Stimulated activated naive B cell treated with anti-CD40 and anti-IgM and Interleukin-4, amounts not matched to agents 10 μg/mL and 1 μg/mL and 100 μg/mL, for 72 hours (primary cell): ENCODE measurements at places on chromosomes 7 and 10.

- DNase-seq, result no peak
Measured at GRCh38 chr7:139345042-139345441, 3.9 kb downstream of the FMC1 start.

- no peak for DNase-seq
Measured at GRCh38 chr7:128446306-128446705, 9.4 kb upstream of the HILPDA start.

DNA sequence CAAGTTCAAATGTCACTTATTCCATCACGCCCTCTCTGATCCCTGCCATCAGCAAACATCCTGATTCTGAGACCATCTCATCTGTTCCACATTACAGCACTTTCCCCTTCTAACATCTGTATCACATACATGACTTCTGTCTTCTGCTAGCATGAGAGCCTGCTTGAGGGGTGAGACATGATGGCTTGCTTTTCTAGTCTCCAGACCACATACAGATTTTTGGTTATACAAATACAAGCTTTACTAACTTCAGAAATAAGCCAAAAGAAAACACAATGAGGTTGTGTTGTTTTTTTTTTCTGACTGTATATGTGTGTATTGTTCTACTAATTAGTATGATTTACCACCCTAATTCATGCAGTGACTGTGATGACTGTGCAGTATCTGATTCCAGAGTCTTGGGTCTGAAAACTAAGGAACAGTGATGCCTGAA, 34.3 kb downstream of the NAPEPLD start:
- no peak for DNase-seq

GRCh38 chr7:108053250-108053649, 50.3 kb upstream of the LAMB1 start:
- DNase-seq, result no peak

DNA sequence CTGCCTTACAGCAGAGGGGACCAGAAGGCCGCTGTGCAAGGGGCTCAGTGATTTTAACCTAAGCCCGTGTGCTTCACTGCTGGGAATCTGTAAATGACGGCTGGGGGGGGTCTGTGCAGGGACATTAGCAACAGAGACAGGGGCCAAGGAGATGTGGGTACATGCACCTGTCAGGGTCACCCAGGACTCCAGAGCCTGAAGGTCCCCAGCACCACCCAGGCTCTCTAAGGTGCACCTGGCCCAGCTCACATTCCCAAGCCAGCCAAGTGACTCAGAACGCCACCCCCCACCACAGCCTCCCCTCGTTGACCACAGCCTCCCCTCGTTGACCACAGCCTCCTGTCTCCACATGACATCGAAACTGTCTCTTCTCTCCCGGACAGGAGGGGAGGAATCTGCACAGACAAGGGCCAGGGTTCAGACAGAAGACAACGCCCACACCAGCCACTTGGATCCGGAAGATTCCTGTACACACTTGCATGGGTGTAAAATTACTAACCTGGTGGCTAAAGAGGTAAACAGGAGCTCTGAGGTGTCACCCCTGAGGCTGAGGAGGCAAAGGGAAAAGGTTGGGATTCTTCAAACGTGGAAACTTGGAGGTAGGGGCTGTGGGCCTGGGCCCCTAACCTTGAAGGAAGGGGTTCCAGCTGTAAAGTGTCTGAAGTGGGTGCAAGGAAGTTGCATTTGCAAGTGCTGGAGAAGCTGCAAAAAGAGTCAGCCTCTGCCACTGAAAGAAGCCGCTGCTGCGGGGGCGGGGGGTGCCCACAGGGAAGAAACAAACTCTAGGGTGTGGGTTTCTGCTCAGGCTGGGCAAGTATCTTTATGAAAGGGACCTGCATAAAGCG, 27.0 kb downstream of the CALML3 start:
- peak; percentile 42 for DNase-seq

- no peak for DNase-seq
Measured at GRCh38 chr7:20793248-20793647, 6.6 kb upstream of the SP8 start.

DNA sequence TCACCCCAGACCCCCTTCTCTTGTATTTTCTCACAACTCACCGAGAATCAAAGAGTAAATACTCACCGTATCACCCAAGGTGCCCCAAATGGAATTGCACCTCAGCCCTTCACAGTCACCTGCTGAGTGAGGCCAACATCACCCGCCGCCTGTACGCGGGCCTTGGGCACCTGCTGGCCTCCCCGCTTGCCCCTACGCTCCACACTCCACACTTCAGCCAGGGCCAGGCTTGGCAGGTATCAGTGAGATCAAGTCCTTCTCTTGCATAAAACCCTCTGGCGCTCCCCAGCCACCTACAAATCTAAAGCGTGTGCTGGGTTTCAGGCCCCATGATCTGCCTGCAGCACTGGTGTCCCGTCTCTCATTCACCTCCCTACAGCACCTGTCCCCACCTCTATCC, 300.6 kb downstream of the GFRA1 start:
- no peak for DNase-seq

- no peak for DNase-seq
Measured at GRCh38 chr7:40676221-40676620, 541.4 kb downstream of the SUGCT start.

DNA sequence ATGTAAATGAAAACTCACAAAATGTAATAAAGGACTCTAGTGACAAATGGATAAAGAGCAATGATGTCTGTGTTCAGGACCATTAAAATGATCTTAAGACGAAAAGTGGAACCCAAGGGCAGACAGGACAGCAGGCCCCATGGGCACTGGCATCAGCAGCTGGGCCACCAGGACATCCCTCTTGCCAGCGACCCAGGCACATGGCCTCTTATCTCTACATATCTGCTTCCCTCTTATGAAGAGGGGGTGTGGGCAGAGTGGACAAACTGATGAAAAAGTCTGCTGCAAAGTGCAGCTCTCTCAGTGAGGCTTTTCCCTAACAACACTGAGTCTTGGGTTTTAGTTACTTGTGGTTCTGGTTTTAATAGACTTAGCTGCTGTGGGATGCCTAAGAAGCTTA, 44.8 kb upstream of the ANKRD1 start:
- DNase-seq, result no peak

DNA sequence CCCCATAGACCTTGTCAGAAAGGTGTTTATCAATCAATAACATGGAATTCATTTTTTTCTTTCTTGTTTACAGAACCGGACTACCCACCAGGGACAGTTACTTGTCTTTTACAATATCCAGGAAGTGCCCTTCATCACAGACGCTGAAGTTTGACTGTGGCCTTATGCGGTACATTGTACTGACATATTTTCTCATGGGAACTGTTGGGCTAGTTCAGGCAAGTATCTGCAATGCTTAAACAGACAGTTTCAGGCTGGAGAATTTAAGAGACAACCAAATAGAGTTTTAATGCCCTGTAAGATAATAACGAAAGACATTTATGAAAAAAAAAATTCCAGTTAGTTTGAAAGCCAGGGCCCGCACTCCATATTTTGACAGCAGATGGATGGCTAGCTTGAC, 246.4 kb downstream of the GATA3 start:
- DNase-seq, result no peak

DNA sequence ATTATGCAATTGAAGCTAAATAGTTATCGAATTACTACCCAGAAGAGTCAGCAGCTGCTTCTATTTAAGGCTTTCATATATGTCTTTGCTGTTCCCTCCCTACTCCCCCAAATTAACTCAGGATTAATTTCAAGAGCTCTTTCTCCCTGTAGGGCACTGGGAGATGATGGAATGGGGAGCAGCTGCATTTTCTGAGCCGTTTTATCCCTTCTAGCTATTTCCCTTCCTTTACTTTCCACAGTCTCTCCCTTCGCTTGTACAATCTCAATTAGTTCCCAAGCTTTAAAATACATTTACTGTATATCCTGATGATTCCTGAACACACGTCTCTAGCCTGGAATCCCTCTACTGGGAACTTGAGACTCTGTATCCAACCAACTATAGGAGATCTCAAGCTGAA, 19.8 kb upstream of the TSPAN12 start:
- no peak for DNase-seq

GRCh38 chr7:30658479-30659074, 23.7 kb downstream of the CRHR2 start:
- DNase-seq, result no peak

DNA sequence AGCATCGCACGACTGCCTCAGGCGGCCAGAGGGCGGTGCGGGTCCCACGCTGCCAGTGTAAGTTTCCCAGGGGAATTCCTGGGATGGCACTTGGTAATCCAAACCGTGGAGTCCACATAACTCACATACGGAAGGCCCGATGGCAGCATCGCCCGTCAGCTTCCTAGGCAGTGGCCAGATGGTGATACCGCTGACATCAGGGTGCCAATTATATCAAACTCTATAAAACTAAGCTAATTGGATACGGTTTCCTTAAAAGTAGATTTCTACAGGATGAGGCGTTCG, 189.8 kb downstream of the CELF2 start:
- DNase-seq, result no peak

DNA sequence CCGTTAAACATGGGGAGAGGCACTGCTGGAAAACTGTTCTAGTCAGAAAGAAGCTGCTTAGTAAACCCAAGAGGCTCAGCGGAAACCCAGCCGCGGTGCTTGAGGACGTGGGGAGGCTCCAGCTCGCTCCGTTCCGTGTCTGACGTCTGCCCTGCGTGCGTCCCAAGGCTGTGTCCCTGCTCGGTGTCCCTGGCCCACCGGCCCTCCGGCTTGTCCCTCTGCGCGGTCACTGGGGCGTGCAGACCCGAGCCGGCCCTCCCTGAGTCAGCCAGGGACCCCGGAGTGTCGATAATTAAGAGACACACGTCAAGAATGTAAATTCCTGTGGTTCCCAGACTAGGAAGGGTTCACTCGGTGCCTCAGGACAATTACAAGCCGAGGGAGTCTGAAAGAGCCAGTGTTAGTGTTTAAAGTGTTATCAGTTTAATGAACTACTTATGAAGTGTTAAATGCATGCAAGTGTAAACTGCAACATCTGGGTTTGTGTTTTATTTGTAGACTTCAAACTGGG, 98.9 kb downstream of the WDR11 start:
- DNase-seq, result no peak
